Lung (tissue), 17 donors: ENCODE measurements at places on chromosomes 1 and 21. TPM values are rescaled to one million over a fixed set of nuclear protein-coding genes. Genes with fewer than 3 reads are reported as not detected.

DNA sequence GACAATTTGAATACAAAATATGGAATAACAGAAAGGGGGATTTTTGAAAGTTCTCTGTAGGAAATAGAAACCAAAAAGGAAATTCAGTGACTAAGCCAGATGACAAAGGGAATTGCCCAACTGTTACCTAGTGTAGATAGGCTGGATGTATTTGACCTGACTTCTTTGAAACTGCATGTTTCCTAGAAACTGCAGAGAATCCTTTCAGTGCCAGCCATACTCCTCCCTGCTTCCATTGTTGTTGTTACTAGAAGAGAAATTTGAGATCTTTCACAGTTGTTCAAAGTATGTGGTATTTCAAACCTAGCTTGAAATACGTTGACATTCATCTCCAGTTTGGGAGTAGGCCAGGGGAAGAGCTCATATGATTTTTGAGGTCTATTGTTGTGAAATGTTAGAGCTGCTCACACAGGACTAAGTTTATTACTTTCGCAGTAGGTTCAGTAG, 1.8 kb upstream of the GBP5 start:
- no peak overlapping the region for H3K4me3 ChIP-seq
- no peaks in the 10 kb centered on the region for H3K36me3 ChIP-seq
- no peak overlapping the region for H3K27ac ChIP-seq

- no peak overlapping the region for H3K27ac ChIP-seq
- no peak for DNase-seq
Observed at GRCh38 chr1:183808296-183809027, 3.5 kb downstream of the RGL1 start.

GRCh38 chr1:58818075-58818474, 34.2 kb upstream of the JUN start:
- H3K27ac ChIP-seq, result no peak overlapping the region
- no peaks in the 10 kb centered on the region for H3K4me1 ChIP-seq
- no peaks in the 10 kb centered on the region for H3K36me3 ChIP-seq
- H3K4me3 ChIP-seq, result no peak overlapping the region
- DNase-seq, result no peak

- H3K27ac ChIP-seq, result peak overlapping the region; percentile 74
- peaks cover 11% of the 10 kb centered on the region for H3K36me3 ChIP-seq
- peak; percentile 53 for DNase-seq
- no peaks in the 10 kb centered on the region for H3K27me3 ChIP-seq
- H3K4me1 ChIP-seq, result peaks cover 32% of the 10 kb centered on the region
Observed at GRCh38 chr1:154427173-154428139, 22.3 kb downstream of the IL6R start.

- no peaks in the 10 kb centered on the region for H3K36me3 ChIP-seq
- H3K27ac ChIP-seq, result no peak overlapping the region
- H3K4me1 ChIP-seq, result no peaks in the 10 kb centered on the region
Observed at GRCh38 chr1:200733907-200734306, 4.8 kb upstream of the CAMSAP2 start.

OPRD1 gene
- total RNA-seq, result not detected

HFM1 gene
- total RNA-seq, result 8.0 TPM

- no peaks in the 10 kb centered on the region for H3K4me1 ChIP-seq
- H3K27ac ChIP-seq, result no peak overlapping the region
- H3K36me3 ChIP-seq, result no peaks in the 10 kb centered on the region
- no peaks in the 10 kb centered on the region for H3K27me3 ChIP-seq
- H3K4me3 ChIP-seq, result no peak overlapping the region
Observed at GRCh38 chr1:181179279-181179986, 90.9 kb downstream of the IER5 start.

DNA sequence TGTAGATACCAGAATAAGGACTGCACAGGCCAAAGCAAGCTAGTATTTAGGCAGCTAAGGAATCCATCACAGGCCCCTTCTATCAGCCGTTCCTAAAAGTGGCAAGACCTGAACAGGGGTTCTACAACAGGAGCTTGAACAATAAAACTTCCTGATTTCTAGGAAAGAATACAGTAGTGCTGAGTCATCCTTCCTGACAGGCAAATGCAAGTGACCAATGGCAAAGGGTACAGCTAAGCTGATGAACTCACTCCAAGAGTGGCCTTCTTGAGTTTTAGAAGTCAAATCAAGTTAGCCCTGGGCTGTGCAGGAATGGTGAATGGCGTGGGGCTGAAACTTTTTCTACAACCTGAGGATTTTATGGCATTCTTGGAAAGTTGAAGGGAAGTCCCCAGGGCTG, 112.9 kb downstream of the GREM2 start:
- no peak for DNase-seq
- no peaks in the 10 kb centered on the region for H3K27me3 ChIP-seq

- no peak overlapping the region for H3K27ac ChIP-seq
- H3K4me1 ChIP-seq, result no peaks in the 10 kb centered on the region
- no peak overlapping the region for H3K4me3 ChIP-seq
- DNase-seq, result no peak
- H3K27me3 ChIP-seq, result no peaks in the 10 kb centered on the region
Observed at GRCh38 chr1:217392441-217392840, 238.4 kb downstream of the GPATCH2 start.

DNA sequence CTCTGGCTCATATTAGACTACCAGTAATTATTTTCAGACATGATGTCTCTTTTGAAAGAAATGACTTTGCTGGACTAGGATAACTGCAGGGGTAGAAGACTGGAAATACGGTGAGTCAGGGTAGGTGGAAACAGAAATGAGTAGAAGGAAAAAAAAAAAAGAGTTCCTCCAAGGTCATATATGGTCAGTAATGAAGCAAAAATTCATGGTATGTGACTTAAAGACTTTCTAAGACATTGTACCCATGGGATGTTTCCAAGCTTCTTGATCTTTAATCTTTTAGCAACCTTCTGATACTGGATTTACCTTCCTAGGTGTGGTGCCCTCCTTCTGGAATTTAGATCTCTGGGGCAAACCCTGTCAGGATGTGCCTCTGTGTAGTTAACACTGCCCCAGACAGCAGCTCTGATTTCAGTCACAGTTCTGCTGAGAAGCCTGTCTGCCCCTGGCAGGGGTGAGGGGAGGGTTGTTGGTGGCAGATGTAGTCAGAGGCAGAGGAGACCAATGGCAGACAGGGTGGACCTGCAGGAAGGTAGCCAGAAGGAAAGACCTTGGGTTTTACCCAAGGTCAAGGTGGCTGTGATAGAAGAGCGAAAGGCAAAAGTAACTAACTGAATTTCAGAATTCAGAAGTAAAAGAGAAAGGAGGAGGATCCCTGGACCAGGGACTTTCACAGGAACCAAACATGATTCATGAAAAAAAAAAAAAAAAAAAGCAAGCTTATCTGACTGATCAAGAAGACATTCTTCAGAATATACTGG, 44.1 kb upstream of the BCL10 start:
- H3K27me3 ChIP-seq, result no peaks in the 10 kb centered on the region
- H3K36me3 ChIP-seq, result peaks cover 2% of the 10 kb centered on the region
- no peak for DNase-seq
- no peak overlapping the region for H3K4me3 ChIP-seq

DNA sequence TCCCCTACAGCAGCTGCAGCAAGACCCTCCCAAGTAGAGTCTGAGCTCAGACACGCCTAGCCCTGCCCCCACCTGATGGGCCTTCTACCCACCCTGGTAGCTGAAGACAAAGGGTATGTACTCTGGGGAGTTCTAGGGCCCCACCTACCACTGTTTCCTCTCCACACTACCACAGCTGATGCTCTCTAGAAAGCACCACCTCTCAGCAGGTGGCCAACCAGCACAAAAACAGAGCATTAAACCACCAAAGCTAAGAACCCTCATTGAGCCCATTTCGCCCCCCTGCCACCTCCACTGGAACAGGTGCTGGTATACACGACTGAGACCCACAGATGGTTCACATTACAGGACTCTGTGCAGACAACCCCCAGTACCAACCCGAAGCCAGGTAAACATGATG, 258.9 kb downstream of the SETD4 start:
- no peaks in the 10 kb centered on the region for H3K4me1 ChIP-seq
- H3K4me3 ChIP-seq, result no peak overlapping the region
- H3K27me3 ChIP-seq, result no peaks in the 10 kb centered on the region
- H3K27ac ChIP-seq, result no peak overlapping the region

GRCh38 chr1:56056438-56057287, 522.7 kb downstream of the PLPP3 start:
- DNase-seq, result peak; percentile 48
- H3K27ac ChIP-seq, result no peak overlapping the region
- H3K36me3 ChIP-seq, result no peaks in the 10 kb centered on the region
- no peaks in the 10 kb centered on the region for H3K27me3 ChIP-seq
